ENCODE measurements at places on chromosomes 12 and 14.

- peak; percentile 92 for DNase-seq
Measured at GRCh38 chr14:70972107-70972976, 65.1 kb downstream of the PCNX1 start.

GRCh38 chr14:24355009-24355408 lies 13.0 kb upstream of the NFATC4 start:
- DNase-seq: no peak

DNA sequence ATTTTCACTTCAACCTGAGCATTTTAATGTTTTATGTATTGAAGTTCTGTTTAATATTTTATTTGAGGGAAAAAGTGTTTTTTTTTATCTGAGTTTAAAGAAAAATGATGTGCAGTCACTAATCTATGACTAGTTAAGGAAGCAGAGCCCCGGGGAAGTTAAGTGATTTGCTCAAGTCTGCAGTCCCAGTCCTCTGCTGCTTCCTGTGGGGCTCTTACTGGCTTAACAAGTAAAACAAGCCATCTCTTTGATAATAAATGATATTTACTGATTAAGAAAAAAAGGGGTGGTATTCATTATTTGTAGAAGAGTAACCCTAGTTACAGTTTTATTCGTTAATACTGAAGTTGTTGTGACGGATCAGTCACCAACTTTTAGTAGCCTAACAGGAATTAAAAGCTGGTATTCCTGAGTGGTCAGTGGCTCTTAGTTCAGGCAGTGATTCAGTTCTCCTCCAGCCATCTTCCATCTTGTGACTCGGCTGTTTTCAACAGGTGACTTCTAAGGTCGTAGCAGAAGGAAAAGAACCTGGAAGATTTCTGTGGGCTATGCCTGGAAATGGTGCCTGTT lies 21.7 kb downstream of the BICDL1 start:
- DNase-seq: no peak

- DNase-seq: no peak
Measured at GRCh38 chr12:77808534-77808933, 22.2 kb upstream of the NAV3 start.

- DNase-seq: no peak
Measured at GRCh38 chr12:117897372-117898161, 71.2 kb downstream of the KSR2 start.

GRCh38 chr12:88805286-88805685 lies 225.0 kb upstream of the KITLG start:
- DNase-seq: no peak

DNA sequence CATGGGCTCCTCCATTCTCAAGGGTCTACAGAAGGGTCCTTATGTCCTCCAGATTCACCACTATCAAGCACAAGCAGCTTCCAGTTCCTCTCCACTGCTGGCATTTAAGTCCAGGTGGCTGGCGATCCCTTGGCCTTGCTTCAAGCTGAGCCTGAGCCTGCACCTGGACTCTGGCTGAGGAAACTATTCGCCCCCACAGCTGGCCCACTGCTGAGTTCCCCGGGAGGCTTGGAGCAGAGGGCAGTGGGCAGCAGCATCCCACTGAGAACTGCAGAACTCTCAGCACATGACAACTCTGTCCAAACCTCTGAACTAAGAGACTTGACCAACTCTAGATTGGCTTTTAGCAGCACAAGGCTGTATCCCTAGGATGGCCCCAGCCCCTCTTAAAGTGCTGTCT lies 11.3 kb upstream of the RABGGTA start:
- DNase-seq: no peak

- no peak for DNase-seq
Measured at GRCh38 chr14:65792208-65792905, 379.8 kb downstream of the FUT8 start.

DNA sequence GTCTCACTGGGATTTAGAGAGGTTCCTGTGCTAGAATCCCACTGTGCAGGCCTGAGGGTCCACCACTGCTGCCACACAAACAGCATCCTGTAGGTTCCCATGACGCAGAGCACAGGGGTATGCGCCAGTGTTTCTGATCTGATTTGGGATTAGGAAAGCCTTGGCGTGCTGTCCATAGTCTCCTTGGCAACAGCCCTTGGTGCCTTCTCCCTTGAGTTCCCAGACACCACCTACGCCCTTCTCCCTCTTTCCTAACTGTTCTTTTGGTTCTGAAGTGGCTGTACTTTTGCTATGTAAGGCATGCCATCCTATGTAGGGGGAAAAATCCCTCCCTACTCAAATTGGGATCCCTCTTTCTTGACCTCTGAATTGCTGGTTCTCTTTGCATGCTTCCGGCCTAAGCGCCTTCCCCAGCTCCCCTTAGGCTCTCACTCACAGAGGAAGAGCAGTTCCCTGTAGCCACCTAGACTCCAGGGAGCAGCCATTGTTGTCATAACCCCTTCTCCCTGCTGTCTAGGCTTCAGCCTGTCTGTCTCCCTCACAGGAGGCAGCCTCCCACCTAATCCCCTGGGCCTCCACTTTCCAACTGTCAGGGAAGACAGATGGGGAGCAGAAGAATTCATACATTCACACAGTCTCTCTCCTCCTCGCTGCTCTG lies 14.8 kb upstream of the RIC8B start:
- DNase-seq: no peak

- peak; percentile 100 for DNase-seq
Measured at GRCh38 chr12:10613349-10614055, at the start of gene MAGOHB. MAGOHB (minus strand) TSS chr12:10613609; CDS start chr12:10613532, 77 bp downstream.

- DNase-seq: no peak
Measured at GRCh38 chr12:57452181-57452936, 2.7 kb upstream of the INHBE start.

- peak; percentile 96 for DNase-seq
Measured at GRCh38 chr12:546920-547845, 87.4 kb downstream of the B4GALNT3 start.

GRCh38 chr14:35231207-35231760 lies 60.9 kb upstream of the PSMA6 start:
- DNase-seq: no peak

DNA sequence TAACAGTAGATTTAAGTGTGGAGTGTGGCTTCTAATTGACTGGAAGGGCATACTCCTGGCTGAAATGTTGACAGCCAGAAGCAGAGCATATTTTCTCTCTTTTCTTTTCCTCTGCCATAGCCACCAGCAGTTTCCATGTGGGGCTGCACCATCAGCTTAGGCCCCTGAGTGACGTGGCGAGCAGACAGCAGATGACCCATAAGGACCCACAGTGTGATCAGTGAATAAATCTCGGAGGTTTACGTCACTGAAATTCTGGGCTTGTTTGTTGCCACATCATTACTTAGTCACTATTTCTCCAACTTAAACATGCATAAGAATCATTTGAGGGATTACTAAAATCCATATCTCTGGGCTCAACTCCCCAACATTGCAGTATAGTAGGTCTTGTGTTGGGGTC lies 549.7 kb upstream of the TMEM132C start:
- DNase-seq: no peak

GRCh38 chr12:71397433-71397954 lies 42.1 kb upstream of the LGR5 start:
- no peak for DNase-seq

DNA sequence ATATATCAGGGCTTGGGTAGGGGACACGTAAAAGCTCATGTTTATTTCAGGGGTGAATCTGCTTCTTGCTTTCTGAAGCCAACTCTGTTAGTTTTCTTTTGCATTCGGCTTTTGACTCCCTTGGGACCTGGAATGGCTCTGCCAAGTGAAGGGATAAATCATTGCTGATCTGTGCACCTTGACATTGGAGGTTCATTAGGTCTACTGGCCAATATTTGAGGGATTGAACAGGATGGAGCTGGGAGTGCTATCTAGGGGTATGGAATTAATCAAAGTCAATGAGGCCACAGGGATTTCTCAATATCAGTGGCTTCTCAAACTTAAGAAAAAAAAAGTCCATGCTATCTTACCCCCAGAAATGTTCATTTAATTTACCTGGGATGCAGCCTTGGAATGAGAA lies 203.5 kb upstream of the RMST start:
- DNase-seq: no peak

GRCh38 chr12:112676507-112676906 lies 115.0 kb upstream of the RPH3A start:
- no peak for DNase-seq

DNA sequence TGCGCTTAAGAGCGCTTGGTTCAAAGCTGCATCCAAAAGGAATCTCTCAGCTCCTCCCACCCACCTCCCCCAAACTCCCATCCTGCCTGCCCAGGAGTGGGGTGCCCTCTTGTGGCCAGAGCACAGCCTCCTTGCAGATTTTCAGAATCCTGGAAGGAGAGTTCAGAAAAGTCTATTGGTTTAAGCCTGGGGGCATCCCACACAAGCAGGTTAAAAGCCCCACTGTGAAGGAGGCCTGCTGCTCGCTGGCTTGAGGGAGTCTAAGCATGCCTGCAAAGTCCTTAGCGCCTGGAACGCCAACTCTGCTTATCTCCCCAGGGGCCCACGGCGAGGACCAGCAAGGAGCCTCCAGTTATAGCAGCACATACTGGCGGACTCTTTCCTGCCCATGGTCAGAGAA lies 297.1 kb downstream of the KSR2 start:
- no peak for DNase-seq

DNA sequence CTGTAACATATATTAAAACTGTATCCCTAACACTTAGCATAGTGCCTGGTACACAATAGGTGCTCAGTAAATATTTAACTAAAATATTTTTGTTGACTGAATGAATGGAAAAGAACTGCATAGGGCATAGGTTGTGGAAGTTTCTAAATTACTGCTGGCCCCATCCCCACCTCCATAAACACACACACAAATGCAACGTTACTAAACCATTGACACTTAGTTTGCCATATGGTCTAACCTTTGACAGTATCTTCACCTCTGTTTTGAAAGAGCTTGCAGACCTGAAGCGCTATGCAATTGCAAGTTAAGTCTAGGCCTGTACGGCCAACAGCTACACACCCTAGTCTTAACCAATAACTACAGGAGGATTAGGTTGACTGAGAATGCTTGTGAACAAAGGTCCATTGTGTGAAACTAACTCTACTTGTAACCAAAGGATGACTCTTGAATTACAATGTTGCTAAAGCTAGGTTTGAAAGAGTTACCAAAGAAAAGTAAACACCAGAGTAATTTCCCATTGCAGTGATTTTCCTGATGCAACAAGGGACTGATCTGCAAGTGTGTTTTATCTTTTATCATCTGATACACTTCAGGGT lies 924 bp upstream of the MANSC1 start:
- DNase-seq: no peak

DNA sequence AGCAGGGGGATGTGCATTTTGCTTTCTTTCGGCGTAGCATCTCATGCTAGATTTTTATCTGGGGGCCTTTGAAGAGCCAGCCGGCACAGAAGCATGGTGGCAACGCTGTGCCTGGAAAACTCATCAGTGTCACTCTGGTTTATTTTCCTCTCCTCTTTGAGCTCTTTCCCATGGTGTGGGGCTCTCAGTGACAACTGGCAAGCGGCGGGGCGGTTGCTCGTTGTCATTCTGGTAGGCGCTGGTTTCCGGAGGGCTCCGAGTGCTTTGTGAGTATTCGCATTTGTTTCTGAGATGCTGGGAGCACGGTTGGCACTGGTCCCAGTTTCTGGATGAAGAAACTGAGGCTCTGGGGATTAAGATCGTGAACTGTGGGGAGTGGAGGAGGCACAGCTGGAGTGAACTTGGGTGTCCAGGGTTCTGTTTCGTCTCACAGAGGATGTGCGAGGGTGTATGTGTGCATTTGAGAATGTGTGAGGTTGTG lies 23.3 kb downstream of the TPCN1 start:
- no peak for DNase-seq

- DNase-seq: no peak
Measured at GRCh38 chr12:50775251-50775650, 11.3 kb downstream of the ATF1 start.

DNA sequence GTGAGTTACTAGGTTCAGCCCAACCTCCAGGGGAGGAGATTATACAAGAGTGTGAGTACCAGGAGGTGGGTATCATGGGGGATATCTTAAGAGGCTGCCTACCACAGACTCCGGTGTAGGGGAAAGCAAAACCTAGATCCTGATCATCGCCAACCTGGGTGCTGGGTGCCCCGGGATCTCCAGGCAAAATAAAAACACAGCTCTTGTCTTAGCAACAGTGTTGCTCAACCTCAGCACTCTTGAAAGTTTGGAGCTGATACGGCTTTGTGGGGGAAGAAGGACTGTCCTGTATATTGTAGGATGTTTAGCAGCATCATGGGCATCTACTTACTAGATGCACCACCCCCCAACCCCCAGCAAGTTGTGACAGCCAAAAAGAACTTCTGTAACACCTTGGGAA lies 74.5 kb downstream of the CCDC60 start:
- no peak for DNase-seq

DNA sequence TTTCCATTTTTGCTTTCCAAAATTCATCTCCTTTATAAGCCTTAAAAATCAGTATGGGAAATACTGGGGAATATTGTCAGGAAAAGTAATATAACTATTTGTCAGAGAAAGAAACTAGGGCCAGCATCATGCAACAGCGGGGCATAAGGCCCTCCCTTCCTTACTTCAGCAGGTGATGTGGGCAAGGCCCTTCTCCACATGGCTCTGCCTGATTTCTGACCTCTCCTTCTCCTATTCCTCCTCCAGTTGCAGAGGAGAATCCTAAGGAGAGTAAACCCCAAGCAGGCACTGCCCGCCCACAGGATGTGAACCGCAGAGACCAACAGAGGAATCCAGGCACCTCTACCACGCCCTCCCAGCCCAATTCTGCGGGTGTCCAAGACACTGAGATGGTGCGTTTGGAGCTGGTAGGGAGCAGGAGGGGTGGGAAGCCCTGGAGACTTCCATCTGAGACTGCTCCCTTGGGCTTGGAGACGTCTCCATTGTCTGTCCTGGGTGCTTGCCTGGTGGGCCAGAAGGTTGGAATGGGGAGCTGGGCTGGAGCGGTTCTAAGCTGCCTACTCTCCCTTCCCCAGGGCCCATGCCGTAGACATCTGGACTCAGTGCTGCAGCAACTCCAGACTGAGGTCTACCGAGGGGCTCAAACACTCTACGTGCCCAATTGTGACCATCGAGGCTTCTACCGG lies 2.7 kb upstream of the SOAT2 start:
- DNase-seq: no peak

DNA sequence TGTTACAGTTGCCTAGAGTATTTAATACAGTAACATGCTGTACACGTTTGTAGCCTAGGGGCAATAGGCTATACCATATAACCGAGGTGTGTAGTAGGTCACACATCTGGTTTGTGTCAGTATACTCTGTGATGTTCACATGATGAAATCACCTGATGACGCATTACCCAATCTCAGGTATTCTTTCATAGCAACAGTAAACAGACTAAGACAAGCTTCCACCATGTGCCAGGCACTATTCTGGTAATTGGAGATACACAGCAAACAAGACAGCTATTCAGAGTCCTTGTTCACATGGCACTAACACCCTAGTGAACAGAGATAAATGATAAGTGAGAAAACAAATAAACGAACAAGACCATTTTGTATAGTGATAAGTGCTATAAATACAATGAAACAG lies 3.8 kb upstream of the PDE3A start:
- DNase-seq: no peak

GRCh38 chr12:53600490-53601295 lies 25.5 kb downstream of the ATF7 start:
- DNase-seq: no peak
